Effector CD4-positive, alpha-beta T cell (primary cell): ENCODE measurements at places on chromosomes 13 and 19.

- no peak for DNase-seq
Measured at GRCh38 chr13:22468045-22468444, 712.7 kb upstream of the SGCG start.

DNA sequence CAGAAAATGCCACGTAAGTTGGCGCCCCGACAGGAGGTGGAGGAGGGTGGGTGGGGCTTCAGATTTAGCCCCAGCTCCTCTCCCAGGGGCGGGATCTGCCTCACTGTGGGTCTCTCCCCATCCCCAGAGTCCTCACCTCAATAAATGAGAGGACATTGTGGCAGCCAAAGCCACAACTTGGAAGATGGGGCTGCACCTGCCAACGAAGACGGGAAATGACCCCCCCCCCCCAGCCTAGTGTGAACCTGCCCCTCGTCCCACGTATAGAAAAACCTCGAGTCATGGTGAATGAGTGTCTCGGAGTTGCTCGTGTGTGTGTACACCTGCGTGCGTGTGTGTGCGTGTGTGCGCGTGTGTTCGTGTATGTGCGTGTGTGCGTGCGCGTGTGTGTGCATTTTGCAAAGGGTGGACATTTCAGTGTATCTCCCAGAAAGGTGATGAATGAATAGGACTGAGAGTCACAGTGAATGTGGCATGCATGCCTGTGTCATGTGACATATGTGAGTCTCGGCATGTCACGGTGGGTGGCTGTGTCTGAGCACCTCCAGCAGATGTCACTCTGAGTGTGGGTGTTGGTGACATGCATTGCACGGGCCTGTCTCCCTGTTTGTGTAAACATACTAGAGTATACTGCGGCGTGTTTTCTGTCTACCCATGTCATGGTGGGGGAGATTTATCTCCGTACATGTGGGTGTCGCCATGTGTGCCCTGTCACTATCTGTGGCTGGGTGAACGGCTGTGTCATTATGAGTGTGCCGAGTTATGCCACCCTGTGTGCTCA lies 1.5 kb upstream of the TRAPPC5 start:
- DNase-seq, result peak; percentile 60

DNA sequence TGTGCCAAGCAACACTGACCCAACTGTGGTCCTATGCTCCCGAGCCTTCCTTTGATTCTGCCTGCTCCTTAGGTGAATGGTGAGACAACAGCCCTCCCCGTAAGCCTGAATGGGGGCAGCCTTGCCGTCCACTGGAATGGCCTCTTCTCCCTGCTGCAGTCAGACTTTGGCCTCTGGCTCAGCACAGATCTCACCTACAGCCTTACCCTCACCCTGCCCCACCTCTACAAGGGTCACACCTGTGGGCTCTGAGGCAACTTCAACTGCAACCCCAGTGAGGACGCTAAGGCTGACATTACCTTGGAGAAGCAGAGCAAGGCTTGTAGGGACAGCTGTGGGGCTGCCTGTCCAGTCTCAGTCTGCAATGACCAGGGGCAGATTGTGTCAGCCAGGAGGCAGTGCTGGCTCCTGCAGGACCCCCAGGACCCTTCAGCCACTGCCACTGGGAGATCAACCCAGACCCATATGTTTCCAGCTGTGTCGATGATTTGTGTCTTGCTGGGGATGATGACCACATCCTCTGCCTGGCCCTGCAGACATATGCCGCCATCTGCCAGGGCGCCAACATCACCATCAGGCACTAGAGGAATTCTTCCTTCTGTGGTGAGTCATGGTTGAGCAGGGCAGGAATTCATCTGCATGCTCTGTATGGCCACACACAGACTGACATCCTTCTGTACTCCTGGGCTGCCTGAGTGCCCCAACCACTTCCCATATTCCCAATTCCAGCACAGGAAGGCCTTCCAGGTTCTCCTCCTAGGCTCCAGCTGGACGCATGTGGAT lies 27.3 kb upstream of the FXYD3 start:
- no peak for DNase-seq

DNA sequence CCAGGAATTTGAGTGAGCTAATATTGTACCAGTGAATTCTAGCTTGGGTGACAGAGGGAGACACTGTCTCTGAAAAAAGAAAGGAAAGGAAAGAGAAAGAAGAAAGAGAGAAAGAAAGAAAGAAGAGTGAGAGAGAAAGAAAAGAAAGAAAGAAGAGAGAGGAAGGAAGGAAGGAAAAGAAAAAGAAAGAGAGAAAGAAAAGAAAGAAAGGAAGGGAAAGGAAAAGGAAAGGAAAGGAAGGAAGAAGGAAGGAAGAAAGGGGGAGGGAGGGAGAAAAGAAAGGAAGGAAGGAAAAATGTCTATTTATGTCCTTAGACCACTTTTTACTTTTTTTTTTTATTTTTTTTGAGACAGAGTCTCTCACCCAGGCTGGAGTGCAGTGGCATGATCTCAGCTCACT lies 5.4 kb upstream of the ZNF491 start:
- no peak for DNase-seq

- DNase-seq, result no peak
Measured at GRCh38 chr13:87837946-87838345, 166.8 kb downstream of the SLITRK5 start.

GRCh38 chr13:30159446-30159839 lies 147.9 kb downstream of the KATNAL1 start:
- no peak for DNase-seq

DNA sequence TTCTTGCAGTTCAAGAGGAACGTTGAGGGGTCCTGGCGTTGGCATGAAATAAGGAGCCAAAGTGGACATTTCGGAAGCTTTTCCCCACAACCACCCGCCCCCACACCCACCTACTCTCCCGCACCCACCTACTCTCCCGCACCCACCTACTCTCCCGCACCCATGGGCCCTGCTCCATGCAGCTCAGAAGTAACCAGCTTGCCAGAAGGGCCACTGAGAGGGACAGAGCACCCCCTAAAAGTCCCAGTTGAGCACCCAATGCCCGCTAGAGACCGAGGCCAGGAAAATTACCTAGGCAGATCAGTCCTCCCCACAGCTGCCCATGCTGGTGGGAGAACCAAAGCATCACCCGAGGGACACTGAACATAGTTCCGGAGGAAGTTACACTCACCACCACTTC lies 11.8 kb downstream of the VSTM2B start:
- DNase-seq, result no peak

DNA sequence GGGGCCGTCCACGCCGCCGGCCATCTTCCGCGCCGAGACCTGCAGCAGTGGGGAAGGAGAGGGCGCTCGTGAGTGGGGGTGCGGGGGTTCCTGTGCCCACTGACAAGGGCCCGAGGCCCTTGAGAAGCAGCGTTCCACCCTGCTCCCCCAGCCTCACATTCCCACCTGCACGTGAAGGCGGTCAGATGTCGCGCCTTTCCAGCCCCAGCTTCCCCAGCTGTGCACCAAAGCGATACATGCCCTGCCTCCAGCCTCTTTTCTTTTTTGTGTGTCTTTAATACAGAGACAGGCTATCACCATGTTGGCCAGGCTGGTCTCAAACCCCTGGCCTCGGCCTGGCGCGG lies 11.5 kb downstream of the ZBTB7A start:
- DNase-seq, result no peak

GRCh38 chr19:824885-825284 lies 2.8 kb upstream of the AZU1 start:
- no peak for DNase-seq

DNA sequence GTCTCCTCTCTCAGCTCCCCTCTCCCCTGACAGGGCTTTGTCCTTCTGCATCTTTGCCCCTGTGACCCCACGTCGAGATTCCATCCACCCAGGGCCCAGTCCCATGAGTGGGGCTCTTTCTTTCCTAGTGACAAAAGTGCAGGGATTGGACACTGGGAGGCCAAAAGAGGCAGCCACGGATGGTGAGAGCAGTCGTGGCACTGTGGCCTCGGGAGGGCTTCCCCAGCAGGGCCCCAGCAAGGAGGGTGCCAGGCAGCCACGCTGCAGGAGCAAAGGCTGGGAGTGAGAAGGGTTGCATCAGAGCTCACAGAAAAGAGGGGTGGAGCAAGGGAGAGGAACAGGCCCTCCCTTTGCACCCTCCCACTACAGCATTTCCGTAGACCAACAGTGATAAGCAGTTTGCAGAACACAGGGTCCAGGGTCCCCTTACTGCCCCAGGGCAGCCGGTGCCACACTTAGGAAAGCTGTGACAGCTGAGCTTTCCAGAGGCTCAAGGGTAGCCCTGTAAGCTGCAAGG lies 4.9 kb downstream of the ZSCAN1 start:
- DNase-seq, result no peak

DNA sequence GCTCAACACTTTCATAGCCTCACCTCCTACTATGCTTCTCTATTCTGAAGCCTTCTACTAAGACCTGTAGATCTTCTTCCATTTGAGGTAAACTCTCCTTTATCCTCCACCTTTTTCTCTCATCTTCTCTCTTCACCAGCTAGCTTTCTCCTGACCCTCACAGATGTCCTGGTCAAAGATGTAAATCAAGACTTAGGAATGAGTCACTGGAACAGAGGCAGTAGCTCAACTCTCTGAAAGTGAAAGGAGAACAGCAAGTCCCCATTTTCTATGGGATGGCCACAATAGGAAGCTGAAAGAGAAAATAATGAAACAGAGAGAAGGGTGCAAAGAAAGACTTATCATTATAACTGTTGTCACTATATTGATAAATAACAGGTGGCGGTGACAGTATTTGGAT lies 86.1 kb upstream of the DOCK9 start:
- DNase-seq, result no peak

DNA sequence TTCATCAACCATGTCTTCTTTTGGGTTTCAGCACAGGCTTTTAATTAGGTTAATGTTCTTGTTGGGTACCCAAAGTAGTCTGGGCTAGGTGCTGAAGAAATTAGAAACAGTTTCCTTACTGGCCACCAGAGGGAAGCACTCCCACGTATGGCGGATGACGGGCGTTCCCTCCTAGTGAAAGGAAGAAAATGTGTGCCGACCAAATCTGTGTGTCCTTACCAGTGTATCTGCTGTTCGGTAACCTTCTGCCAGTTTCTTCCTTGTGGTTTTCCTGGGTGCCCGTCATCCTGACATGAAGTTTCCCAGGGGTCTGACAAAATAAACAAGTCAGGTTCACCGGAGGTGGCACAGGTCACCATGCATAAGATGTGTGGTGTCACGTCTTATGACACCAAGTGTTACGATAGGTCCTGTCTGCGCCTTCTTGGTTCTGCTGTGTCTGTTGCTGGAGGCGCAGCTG lies 6.0 kb upstream of the WDR88 start:
- DNase-seq, result peak; percentile 41

GRCh38 chr19:40740747-40741146 lies 9.5 kb downstream of the ACTMAP start:
- DNase-seq, result no peak

DNA sequence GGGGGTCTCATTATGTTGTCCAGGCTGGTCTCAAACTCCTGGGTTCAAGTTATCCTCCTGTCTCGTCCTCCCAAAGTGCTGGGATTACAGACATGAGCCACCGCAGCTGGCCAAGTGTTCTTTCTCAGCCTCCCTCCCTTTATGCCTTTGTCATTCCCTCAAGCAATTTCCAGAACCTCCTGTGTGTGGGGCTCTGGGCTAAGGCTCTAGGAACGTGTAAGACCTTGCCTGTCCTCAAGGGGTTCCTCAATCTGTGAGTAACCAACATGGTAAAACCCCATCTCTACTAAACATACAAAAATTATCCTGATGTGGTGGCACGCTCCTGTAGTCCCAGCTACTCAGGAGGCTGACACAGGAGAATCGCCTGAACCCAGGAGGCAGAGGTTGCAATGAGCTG lies 15.5 kb upstream of the SPACA4 start:
- DNase-seq, result no peak

GRCh38 chr13:98508280-98508679 lies 68.6 kb downstream of the STK24 start:
- no peak for DNase-seq

- no peak for DNase-seq
Measured at GRCh38 chr19:1302533-1303239, 17.0 kb downstream of the EFNA2 start.

- no peak for DNase-seq
Measured at GRCh38 chr19:46030812-46031550, 8.1 kb upstream of the PGLYRP1 start.

- no peak for DNase-seq
Measured at GRCh38 chr13:65054277-65054676, 2175.9 kb downstream of the PCDH9 start.

- no peak for DNase-seq
Measured at GRCh38 chr13:112861876-112862615, 107.0 kb upstream of the MCF2L start.

DNA sequence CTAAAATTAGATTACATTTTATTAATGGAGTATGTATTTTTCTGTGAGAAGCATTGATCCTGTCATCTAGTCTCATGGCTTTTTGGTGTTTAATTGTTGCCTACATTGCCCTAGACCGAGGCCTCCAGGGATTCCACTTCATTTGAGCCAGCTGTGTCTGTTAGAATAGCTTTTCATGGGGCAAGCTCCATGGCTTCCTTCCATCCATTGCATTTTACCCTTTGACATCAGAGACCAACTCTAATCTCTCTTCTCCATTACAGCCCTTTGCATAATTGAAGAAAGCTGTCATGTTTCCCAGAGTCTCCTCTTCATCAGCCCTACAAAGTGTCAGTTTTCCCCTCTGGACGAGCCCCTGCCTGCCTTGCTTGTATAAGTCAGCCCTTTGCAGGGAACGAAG lies 70.6 kb downstream of the MTUS2 start:
- no peak for DNase-seq

GRCh38 chr13:78652651-78653050 lies 6.3 kb downstream of the OBI1 start:
- no peak for DNase-seq

DNA sequence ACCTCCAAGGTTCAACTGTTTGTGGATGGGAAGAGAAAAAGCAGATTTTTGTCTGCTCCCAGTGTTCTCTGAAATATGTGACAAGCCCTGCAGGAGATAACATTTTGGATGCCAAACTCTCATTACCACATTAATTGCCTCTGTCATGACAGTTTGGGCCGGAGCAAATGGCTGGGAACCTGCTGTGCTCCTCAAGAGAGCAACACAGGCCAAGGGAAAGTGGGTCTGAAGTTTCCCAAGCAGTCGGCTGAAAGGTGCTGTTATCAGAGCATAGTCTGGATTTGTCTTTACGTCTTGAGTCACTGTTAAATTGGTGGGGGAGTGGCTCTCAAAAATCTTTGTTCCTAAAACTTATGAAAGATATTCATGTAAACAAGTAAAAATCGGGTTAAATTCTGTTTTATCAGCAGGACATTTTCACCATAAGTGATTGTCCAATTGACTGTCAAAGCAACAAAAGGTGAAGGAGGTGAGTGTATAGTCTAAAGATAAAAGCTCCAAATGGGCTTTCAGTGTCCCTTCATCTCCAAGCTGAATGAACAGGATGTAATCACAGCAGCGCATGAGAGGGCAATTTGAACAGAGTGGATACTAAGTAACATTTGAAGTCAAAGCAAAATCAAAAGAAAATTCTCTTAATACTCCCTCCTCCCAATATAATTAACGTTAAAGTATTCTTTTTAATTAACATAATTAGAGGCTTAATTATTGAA lies 844.8 kb downstream of the PCDH17 start:
- DNase-seq, result no peak

DNA sequence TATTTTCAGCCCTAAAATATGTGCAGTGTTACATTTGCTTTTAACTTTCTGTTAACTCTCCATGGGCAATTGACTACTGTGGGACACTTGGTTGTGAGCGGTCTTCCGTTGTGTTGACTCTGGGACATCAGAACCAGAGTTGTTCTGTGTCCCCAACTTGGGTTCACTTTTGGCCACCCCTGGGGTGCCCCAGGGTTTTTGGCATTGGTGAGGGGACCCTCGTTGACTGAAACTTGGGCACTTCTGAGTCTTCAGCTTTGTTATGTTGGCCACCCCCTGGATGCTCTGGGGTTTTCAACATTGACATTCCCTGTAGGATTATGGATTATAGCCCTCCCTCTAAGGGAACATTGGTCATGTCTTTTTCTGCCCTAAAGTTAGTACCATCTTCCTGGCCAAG lies 57.1 kb downstream of the OR10H4 start:
- no peak for DNase-seq

GRCh38 chr13:51747438-51748434 lies 56.2 kb downstream of the DHRS12 start:
- DNase-seq, result no peak
